ENCODE measurements at places on chromosomes 5 and 9.

- DNase-seq, result no peak
- H3K36me3 ChIP-seq, result no peaks in the 10 kb centered on the region
- no peak overlapping the region for H3K4me3 ChIP-seq
- no peaks in the 10 kb centered on the region for H3K4me1 ChIP-seq
- no peaks in the 10 kb centered on the region for H3K27me3 ChIP-seq
Measured at GRCh38 chr5:169148138-169148740, 152.7 kb downstream of the SLIT3 start.

- no peaks in the 10 kb centered on the region for H3K4me1 ChIP-seq
- no peak for DNase-seq
- no peak overlapping the region for H3K4me3 ChIP-seq
- no peak overlapping the region for H3K27ac ChIP-seq
- no peaks in the 10 kb centered on the region for H3K27me3 ChIP-seq
Measured at GRCh38 chr9:120372040-120372439, 207.9 kb downstream of the CDK5RAP2 start.

DNA sequence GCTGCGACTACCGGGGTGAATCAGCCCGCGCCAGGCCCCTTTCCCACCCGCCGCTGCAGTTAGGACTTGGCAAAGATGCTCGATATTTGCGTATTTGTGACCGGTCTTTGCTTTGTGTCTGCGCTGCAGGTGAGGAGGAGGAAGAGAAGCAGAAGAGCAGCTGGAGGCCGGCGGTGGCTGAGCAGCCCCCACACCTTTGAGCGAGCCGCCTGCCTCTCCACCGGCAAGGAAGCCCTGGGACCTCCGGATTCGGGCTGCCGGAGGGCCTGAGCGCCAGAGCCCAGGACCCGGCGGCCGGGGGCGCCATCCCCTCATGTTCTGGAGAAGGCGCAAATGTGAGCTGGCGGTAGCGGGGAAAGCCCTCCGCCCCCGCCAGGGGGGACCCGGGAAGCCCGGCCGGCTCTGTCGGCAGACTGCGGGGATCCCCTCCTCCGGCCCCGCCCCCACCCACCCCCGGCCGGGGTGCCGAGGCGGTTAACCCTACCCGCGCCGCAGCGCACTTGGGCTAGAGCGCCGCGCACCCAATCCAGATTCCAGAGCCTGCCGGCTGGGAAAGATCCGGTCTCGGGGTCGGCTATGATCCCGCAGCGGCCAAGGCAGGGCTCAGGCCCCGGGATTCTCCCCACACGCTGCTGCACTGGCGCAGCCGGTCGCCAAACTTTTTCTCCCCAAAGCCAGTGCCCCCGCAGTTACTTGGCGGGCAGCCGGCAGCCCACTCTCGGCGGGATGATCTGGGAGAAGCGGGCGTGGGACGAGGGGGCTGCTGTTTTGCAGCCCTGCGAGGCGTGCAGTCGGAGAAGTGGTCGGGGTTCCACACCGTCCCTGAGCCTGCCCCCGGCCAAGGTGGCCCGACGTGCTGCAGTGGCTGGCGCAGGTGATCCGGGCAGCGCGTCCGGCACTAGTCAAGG is 800 bp upstream of the KCNN2 start:
- DNase-seq, result peak; percentile 78
- peaks cover 3% of the 10 kb centered on the region for H3K4me1 ChIP-seq
- peaks cover 6% of the 10 kb centered on the region for H3K27me3 ChIP-seq
- H3K27ac ChIP-seq, result peak overlapping the region; percentile 66
- H3K4me3 ChIP-seq, result peak overlapping the region; percentile 60

- DNase-seq, result no peak
- H3K27me3 ChIP-seq, result no peaks in the 10 kb centered on the region
- no peaks in the 10 kb centered on the region for H3K36me3 ChIP-seq
- H3K4me1 ChIP-seq, result no peaks in the 10 kb centered on the region
- H3K4me3 ChIP-seq, result no peak overlapping the region
Measured at GRCh38 chr5:128487041-128487440, 51.0 kb downstream of the FBN2 start.

DNA sequence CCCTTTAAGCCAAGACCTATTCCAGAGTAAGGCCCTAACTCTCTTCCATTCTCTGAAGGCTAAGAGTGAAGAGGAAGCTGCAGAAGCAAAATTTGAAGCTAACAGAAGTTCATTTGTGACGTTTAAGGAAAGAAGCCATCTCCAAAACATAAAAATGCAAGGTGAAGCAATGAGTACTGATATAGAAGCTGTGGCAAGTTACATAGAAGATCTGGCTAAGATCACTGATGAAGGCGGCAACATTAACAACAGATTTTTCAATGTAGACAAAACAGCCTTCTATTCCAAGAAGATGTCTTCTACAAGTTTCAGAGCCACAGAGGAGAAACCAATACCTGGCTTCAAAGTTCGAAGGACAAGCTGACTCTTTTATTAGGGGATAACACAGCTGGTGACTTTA is 1143.4 kb downstream of the CDH12 start:
- H3K4me3 ChIP-seq, result no peak overlapping the region
- no peaks in the 10 kb centered on the region for H3K36me3 ChIP-seq
- H3K27me3 ChIP-seq, result no peaks in the 10 kb centered on the region
- no peak for DNase-seq
- no peaks in the 10 kb centered on the region for H3K4me1 ChIP-seq

DNA sequence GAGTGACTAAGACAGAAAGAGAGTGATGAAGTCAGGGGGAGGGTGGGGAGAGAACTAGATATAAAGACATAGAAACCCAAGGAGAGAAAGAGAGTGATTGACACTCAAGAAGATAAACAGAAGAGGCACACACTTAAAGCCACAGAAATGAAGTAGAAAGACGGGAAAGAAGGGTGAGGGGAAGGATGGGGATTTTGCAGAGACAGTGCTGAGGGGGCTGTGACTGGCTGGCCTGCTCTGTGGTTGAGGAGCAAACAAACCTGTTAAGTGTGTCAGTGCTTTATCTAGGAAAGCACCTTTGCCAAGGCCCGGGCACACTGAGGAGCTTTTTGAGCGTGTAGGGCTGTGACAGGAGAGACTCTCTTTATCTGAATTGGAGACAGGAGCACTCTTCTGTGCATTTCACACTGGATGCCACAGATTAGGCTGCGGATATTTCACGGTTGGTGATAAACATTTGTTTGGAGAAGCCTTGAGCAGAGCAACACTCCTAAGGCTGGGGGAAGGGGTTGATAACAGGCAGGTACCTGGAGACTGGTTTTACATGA is 109.1 kb downstream of the DOCK2 start:
- no peaks in the 10 kb centered on the region for H3K36me3 ChIP-seq
- DNase-seq, result no peak
- H3K27ac ChIP-seq, result no peak overlapping the region
- no peaks in the 10 kb centered on the region for H3K4me1 ChIP-seq
- no peak overlapping the region for H3K4me3 ChIP-seq

DNA sequence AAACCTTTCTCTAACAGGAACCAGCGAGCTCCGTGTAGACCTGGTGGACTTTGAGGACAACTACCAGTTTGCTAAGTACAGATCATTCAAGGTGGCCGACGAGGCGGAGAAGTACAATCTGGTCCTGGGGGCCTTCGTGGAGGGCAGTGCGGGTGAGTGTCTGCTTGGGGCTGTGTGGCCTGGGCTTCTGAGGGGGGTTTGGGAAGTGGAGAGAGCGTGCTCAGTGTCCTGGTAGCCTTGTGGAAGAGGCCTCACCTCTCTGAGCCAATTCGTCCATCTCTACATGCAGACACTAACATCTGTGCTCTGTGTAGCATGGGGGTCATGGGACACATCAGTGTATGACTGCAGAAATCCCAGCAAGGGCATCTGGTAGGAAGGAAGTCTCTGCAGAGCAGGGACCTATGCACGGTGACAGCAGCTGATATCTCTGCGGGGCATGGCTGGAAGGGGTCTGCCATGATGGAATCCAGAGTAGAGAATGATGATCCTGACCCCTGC is 5.9 kb downstream of the FCN2 start:
- H3K27me3 ChIP-seq, result no peaks in the 10 kb centered on the region
- no peaks in the 10 kb centered on the region for H3K36me3 ChIP-seq
- H3K4me3 ChIP-seq, result no peak overlapping the region
- H3K4me1 ChIP-seq, result no peaks in the 10 kb centered on the region
- H3K27ac ChIP-seq, result no peak overlapping the region

GRCh38 chr5:177992466-177992865 is 3.6 kb downstream of the PROP1 start:
- H3K27me3 ChIP-seq, result peaks cover 6% of the 10 kb centered on the region
- no peaks in the 10 kb centered on the region for H3K36me3 ChIP-seq

GRCh38 chr5:1521671-1522600 is 1.8 kb downstream of the LPCAT1 start:
- no peaks in the 10 kb centered on the region for H3K27me3 ChIP-seq
- H3K4me3 ChIP-seq, result peak overlapping the region; percentile 99
- no peak overlapping the region for H3K27ac ChIP-seq
- H3K4me1 ChIP-seq, result peaks cover 9% of the 10 kb centered on the region
- no peaks in the 10 kb centered on the region for H3K36me3 ChIP-seq

- no peaks in the 10 kb centered on the region for H3K27me3 ChIP-seq
- no peak overlapping the region for H3K4me3 ChIP-seq
- no peaks in the 10 kb centered on the region for H3K4me1 ChIP-seq
- no peak overlapping the region for H3K27ac ChIP-seq
- DNase-seq, result no peak
Measured at GRCh38 chr5:109931049-109931780, 241.5 kb downstream of the MAN2A1 start.
